Hematopoietic multipotent progenitor cell treated with erythropoietin and hydrocortisone succinate and interleukin-3 and kit ligand, for 4 days (in vitro differentiated cells): ENCODE measurements at places on chromosomes 5 and 9.

DNA sequence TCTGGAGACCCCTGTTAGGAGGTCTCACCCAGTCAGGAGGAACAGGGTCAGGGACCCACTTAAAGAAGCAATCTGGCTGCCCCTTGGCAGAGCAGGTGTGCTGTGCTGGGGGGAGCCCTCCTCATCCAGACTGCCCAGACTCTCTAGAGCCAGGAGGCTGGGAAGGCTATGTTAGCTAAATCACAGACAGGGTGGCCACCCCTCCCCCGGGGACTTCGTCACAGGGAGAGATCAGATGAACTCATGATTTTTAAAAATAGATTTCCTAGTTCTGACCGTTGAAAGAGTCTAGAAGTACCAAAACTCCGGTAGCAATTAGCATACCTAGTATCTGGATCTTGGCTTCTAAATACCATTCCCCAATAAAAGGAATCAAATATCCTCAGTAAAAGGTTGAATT lies 35.0 kb upstream of the FOXB2 start:
- DNase-seq, result no peak

- DNase-seq, result peak; percentile 51
These were observed 41.9 kb downstream of the SYK start for GRCh38 chr9:90843525-90843924.

GRCh38 chr9:134326724-134327601 lies 708 bp downstream of the RXRA start:
- peak; percentile 56 for DNase-seq

- DNase-seq, result no peak
These were observed 98.1 kb downstream of the JMY start for GRCh38 chr5:79333852-79334557.

DNA sequence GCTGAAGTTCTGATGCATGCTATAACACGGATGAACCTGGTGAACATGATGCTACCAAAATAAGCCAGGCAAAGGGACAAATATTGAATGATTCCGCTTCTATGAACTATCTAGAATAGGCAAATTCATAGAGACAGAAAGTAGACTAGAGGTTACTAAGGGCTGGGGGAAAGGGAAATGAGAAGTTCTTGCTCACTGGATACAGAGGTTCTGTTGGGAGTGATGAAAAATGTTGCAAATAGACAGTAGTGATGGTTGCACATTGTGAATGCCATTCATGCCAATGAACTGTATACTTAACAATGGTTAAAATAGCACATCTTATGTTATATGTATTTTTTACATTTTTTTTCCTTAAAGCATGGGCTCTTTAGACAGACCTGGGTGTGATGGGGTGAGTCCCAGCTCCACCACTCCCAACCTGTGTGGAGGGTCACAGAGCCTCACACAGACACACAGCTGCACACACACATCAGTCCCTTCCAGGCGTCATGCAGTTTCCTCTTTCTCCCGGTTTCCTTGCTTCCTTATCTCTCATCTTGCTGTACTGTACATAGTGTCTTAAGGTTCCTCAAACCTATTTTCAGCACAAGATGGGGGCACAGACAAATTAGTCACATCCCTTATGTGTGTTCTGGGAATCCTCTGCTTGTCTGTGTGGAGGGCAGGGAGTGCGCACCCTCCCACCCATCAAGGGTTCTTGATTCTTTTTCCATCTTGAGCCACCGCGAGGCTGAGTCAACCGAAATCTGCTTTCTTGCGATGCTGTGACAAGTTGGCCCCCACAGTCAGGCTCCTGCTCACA lies 192.9 kb downstream of the CRB2 start:
- peak; percentile 67 for DNase-seq

- DNase-seq, result no peak
These were observed 67.3 kb upstream of the GRAMD2B start for GRCh38 chr5:126355940-126356339.

- DNase-seq, result no peak
These were observed 7.4 kb downstream of the DDX31 start for GRCh38 chr9:132662152-132662945.
